Bronchus fibroblast of lung (primary cell): ENCODE measurements at places on chromosomes 1 and 21. TPM values are rescaled to one million over a fixed set of nuclear protein-coding genes. Genes with fewer than 3 reads are reported as not detected.

SLC44A5 gene
- under 0.01 TPM in 1 of 2 replicates, not detected in the other for total RNA-seq

ATG4C gene
- total RNA-seq: 6.5 and 8.2 TPM in 2 replicates

ACBD6 gene
- total RNA-seq: 57.5 and 57.7 TPM in 2 replicates

FALEC gene
- total RNA-seq: not detected in 2 replicates

CDC14A gene
- 1.8 and 2.7 TPM in 2 replicates for total RNA-seq

CFH gene
- 30.6 and 35.6 TPM in 2 replicates for total RNA-seq

ANGEL2 gene
- total RNA-seq: 23.5 and 35.1 TPM in 2 replicates

IVNS1ABP gene
- total RNA-seq: 20.7 and 22.0 TPM in 2 replicates

A3GALT2 gene
- not detected in 2 replicates for total RNA-seq

FCGR3A gene
- not detected in 2 replicates for total RNA-seq

RNF207 gene
- 7.2 and 13.1 TPM in 2 replicates for total RNA-seq

RCSD1 gene
- total RNA-seq: under 0.01 TPM in 2 replicates

CFHR5 gene
- total RNA-seq: not detected in 2 replicates

LEFTY1 gene
- not detected in 2 replicates for total RNA-seq

LHX4 gene
- total RNA-seq: under 0.01 TPM in 1 of 2 replicates, not detected in the other

DTL gene
- 20.8 and 23.8 TPM in 2 replicates for total RNA-seq

CD52 gene
- total RNA-seq: not detected in 2 replicates

ANGPTL1 gene
- 0.30 and 0.34 TPM in 2 replicates for total RNA-seq

NEGR1 gene
- total RNA-seq: 2.1 and 2.5 TPM in 2 replicates

TIE1 gene
- total RNA-seq: 0.34 and 1.2 TPM in 2 replicates

MFAP2 gene
- total RNA-seq: 26.4 and 28.5 TPM in 2 replicates

SH3D21 gene
- total RNA-seq: 1.3 and 1.8 TPM in 2 replicates

HCRTR1 gene
- total RNA-seq: not detected in 2 replicates

TSPAN1 gene
- 0.89 and 1.0 TPM in 2 replicates for total RNA-seq
